ENCODE measurements at places on chromosomes 3 and 15.

GRCh38 chr3:21216598-21216997 lies 534.4 kb downstream of the ZNF385D start:
- peak; percentile 17 for DNase-seq

DNA sequence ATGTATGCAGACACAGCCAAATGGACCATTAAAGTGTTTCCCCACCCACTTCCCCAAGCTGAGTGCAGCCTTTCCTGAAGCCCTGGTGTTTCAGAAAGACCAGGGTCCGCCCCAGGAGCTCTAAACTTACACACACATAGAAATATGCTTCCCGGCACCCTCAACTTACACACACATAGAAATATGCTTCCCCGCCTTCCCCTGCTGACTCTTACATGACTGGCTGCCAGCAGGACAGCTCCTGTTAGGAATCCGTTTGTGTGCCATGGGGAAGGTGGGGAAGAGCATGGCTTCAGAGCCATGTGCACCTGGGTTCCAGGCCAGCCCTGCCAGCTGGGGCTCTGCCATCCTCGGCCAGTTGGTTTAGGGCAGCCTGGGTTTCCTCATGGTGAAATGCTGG lies 3.6 kb downstream of the CLEC3B start:
- no peak for DNase-seq

DNA sequence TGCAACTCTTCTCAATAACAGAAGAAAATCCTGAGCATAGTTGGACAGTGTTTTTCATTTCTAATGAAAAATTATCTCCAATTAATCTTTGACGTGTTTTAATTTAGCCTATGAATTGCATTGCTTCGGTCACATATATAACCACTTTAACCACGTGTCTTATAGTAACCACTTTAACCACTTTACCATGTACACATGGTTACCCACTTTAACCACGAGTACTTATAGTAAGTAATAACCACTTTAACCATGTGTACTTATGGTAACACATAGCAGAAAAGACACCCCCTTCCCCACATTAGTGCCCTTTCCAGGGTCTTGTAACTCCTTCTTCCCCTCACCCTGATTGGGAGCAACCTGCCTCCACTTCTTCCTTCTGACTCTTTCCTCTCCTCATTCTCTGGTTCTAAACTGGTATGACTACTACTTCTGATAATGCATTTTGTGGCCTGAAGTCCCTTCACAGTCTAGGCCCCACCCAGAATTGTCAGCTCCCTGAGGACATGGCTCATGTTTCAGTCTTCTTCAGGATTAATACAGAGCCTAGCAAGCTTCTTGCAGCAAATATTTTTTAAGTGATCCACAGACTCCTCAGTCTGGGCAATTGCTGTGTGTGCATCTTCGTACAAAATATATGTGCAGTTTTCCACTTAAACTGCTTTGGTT lies 25.0 kb downstream of the SLC7A14 start:
- no peak for DNase-seq

- no peak for DNase-seq
Measured at GRCh38 chr3:182451871-182452270, 341.4 kb upstream of the ATP11B start.

DNA sequence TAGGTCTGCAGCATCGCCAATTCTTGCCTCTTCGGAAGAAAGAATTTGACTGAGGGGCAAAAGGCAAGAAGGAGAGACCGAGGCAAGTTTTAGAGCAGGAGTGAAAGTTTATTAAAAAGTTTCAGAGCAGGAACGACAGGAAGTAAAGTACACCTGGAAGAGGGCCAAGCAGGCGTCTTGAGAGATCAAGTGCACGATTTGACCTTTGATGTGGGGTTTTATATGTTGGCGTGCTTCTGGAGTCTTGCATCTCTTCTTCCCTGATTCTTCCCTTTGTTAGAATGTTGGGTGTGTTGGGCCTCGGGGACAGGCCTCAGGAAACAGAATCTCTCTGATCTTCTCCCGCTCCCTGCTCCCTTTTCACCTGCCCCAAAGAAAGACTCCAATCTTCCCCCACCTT lies 40.6 kb upstream of the FLNB start:
- DNase-seq = no peak

GRCh38 chr3:20558161-20558560 lies 372.2 kb upstream of the SGO1 start:
- no peak for DNase-seq

- no peak for DNase-seq
Measured at GRCh38 chr3:175484666-175485065, 625.5 kb downstream of the NAALADL2 start.

DNA sequence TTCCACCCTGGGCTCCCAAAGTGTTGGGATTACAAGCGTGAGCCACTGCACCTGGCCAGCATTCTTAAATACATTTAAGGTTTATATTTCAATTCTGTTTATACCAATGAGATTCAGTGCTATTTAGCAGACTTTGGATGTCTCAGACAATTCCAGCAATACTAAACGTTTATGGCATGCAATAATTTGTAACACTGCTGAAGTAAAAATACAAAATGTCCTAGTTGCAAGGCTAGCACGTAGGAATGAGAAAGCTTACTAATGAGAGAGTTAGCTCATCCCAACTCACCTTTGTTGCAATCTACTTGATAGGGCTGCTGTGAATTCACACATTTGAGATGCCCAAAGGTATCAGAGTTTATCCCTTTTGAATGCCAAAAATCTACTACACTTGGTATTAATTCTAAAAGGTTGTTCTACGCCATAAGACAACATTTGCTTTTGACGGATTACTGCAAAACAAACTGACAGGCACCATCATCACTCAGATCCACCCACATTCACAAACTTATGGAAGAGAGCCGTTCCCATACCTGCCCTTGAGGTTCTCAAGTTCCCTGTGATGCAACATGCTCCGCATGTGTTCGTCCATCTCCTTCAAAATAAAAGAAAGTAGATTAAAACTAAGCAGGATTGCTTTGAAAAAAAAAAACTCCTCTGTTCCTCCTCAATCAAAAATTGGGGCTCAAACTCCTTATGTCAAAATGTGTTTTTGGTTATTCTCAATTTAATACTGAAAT lies 25.3 kb downstream of the ZNF106 start:
- DNase-seq = no peak

GRCh38 chr15:73940061-73940981 lies 14.1 kb downstream of the LOXL1 start:
- DNase-seq = peak; percentile 78

GRCh38 chr3:16290007-16290826 lies 25.2 kb downstream of the OXNAD1 start:
- DNase-seq = peak; percentile 31

DNA sequence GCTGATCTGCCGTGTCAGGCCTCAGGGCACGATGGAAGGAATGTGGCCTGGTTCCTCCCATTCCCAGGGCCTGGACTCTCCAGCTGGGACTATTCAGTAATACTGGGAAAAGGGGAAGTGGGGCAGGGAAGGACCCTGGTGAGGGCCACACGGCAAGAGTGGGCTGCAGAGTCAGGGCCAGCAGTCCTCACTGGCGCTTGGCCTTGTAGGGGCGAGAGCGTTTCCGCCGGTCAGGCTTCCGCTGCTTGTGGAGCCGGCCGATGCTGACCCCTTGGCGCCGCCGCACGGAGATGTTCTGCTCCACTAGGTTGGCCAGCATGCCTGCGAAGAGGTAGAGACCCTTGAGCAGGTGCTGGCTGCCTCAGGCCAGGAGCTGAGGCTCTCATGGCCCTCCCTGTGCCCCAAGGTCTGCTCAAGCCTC lies 42.8 kb downstream of the SEMA3G start:
- DNase-seq = no peak

GRCh38 chr3:108097322-108098002 lies 6.6 kb upstream of the CD47 start:
- no peak for DNase-seq

DNA sequence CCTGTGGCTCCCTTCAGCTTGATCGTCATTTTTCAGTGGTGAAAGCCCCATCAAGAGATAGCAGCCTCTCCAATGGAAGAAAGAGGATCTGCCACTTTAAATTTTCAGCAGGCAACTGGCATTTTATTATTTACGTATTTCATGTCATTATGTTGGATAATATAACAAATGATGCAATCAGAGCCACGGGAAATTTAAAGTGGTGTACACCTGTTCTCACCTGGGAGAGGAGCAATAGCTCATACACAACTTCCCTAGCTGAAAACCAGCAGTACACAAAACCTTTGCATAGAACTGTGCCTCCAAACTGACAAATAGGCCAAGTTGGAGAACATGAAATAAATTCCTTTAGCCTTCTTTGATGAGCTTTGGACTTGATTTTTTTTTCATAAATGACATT lies 136.9 kb downstream of the SATB1 start:
- no peak for DNase-seq

- no peak for DNase-seq
Measured at GRCh38 chr3:54685213-54685612, 242.6 kb downstream of the LRTM1 start.

DNA sequence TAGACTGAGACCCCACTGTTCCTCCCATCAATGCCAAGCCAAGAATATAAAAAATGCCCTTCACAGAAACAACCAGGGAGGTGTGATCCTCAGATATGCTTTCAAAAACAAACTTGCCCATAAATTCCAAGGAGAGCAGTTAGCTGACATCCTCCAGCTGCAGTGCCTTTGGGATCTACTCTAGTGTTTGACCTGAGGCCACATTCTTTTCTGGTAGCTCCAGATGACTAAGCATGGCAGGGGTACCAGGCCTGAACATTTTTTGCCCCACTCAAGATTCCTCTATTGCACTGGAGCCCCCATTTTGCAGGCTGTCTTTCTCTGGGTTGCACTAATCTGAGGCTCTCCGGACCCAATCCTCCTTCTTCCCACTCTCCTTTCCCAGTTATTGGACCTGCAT lies 27.9 kb upstream of the ACP3 start:
- DNase-seq = no peak

- no peak for DNase-seq
Measured at GRCh38 chr15:63780969-63781368, 52.8 kb downstream of the HERC1 start.

DNA sequence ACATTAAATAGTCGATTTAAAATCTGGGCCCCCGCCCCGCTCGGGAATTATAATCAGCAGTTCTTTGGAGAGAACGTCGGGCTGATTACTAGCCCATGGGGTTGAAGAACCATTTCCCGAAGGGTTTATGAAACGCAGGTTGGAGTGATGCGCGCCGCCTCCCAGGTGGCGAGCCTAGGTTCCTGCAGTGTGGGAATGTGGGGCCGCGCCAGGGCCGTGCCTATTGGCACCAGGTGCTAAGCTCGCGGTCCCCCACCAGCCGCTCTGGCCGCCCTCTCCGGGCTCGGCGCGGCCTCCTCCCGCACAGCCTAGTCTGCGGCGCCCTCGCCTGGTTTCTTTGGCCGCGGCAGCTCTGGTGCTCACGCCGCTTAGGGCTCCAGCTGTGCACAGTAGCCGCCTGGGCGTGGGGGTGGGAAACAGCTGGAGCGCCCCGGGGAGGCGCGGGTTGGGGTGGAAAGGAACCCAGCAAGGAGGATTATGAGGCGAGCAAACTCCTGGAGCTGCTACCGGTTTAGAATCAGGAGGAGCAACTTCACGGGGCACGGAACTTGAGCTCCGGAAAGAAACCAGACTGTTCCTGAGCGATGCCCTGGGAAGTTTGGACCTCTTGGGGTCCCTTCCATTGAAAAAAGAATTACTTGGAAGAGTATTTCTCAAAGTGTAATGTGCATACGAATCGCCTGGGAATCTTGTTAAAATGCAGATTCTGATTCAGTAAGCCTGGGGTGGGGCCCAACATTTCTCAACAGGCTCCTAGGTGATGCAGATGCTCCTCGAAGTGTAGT lies 5.6 kb upstream of the MECOM start:
- DNase-seq = peak; percentile 70

DNA sequence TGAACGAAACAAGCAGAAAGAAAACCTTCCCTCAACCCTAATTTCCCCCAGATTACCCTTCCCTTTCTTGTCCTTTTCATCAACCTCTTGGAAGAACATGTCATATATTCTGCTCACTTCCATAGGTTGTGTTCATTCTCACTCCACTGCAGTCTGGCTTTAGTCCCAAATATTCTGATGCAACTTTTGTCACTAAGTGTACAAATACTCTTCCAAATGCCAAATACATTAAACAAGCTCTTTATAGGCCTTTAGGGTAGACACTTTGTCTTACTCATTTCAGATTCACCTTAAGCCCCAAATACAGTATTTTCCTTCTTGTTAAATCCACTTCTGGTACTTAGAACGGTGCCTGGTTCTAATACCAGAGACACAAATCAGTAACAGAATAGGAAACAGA lies 406.5 kb upstream of the CDIN1 start:
- DNase-seq = no peak

- no peak for DNase-seq
Measured at GRCh38 chr3:2375376-2375775, 276.7 kb downstream of the CNTN4 start.

DNA sequence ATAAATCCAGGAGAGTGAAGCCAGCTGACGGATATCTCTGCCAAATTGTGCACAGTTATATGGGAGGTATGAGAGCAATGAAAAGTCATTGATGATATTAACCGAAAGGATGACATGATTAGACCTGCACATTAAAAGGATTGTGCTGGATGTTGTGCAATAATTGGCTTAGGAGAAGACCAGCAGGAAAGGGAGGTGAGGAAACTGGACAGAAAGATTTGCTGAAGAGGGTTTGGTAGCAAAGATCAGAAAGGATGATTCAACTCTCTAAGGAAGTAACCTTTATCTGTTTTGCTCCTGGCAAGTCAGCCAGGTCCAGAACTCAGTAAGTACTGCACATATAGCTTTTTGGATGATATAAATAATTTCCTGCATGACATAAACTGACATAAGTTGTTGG lies 704.7 kb downstream of the GRM7 start:
- no peak for DNase-seq

DNA sequence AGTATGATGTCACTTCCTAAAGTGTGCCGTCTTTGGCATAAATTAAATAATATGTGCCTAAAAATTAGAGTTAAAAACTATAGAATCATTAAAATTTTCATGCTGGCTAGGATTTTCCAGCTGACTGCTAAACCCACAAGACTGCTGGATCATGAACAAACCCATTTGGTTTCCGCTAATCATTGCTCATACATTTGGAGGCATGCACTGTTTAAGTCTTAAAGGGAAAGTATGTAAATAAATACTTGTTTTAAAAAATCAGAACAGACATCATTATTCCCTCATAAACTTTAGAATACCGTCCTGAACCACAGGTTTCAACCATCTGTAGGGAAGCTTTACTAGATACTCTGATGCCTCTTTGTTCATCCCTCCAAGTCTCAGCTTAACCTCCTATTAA lies 26.5 kb downstream of the ATP6V1A start:
- DNase-seq = no peak

- no peak for DNase-seq
Measured at GRCh38 chr3:99669879-99670555, 31.6 kb downstream of the COL8A1 start.

GRCh38 chr3:57078344-57078634 lies 17.8 kb downstream of the SPATA12 start:
- peak; percentile 39 for DNase-seq

GRCh38 chr3:102129760-102130608 lies 280.7 kb downstream of the NFKBIZ start:
- DNase-seq = no peak
